CD8-positive, alpha-beta memory T cell (primary cell): ENCODE measurements at places on chromosomes 1 and 21.

- DNase-seq = no peak
Observed at GRCh38 chr1:191839891-191840290, 318.4 kb upstream of the RGS18 start.

- no peak for DNase-seq
Observed at GRCh38 chr21:45875416-45875760, 106.2 kb upstream of the COL6A1 start.

DNA sequence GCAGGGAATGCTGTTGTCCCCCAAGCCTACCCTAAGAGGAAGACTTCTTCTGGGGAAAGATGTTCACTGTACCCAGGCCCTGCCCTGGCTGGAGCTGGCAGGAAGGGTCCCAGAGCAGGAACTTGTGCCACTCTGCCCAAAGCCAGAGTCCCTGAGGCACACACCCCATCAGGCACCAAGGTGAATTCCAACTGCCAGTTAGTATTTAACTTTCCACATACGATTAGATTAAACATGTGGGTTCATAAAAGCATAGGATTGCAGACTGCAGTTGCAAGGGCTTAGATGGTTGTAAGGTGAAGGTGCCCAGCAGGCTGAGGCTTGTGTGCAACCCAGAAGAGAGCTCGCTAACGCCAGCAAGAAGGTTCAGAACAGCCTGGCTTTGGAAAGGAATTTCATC, at the start of gene KCNE2:
Gene KCNE2 (plus strand): TSS at position 274 of the 400 bp plus-strand sequence. CDS start 6,473 bp downstream, outside the sequence.
- DNase-seq = no peak

DNA sequence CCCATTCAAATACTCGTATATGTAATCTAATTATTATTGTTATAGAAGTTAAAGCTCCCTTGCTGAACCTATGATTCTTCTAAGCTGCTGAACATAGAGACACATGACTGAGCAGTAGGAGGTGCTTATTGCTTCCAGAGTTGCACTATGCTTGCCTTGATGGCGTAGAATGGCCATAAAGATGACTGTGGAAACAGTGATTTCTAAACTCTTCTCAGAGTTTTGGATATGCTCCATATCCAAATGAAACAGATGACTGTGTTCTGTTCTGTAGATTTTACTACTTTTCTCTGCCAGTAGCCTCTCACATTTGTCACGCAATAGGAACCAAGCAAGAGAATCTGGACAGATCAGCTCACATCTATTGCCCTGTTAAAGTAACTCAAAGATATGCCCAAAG, 88.1 kb upstream of the CACYBP start:
- no peak for DNase-seq
